ENCODE measurements at places on chromosomes 13 and 19. TPM values are rescaled to one million over a fixed set of nuclear protein-coding genes. Genes with fewer than 3 reads are reported as not detected.

GRCh38 chr13:40619479-40619814, 47.0 kb downstream of the FOXO1 start:
- DNase-seq = no peak

PEAK3 gene
- polyA plus RNA-seq = 0.25 TPM

FGF21 gene
- polyA plus RNA-seq = not detected

SHKBP1 gene
- polyA plus RNA-seq = 64.2 TPM

KLK13 gene
- 5.9 TPM for polyA plus RNA-seq

All from small intestine (tissue), 16 donors.